Activated naive CD8-positive, alpha-beta T cell treated with anti-CD3 and anti-CD28 coated beads, Interleukin-2, amount 10 ng/mL, durations not matched to agents 7 days and 5 days (primary cell): ENCODE measurements at places on chromosomes 3 and 15. TPM values are rescaled to one million over a fixed set of nuclear protein-coding genes. Genes with fewer than 3 reads are reported as not detected.
A peak's percentile ranks its signal among the peaks of the same experiment; 100 is the strongest.

- DNase-seq = no peak
Observed at GRCh38 chr3:17181413-17181907, 296.7 kb downstream of the PLCL2 start.

ZPLD1 gene
- not detected for total RNA-seq

- DNase-seq = no peak
Observed at GRCh38 chr15:90441027-90441426, 53.0 kb downstream of the IQGAP1 start.

GRCh38 chr15:35470441-35470840 lies 75.5 kb downstream of the DPH6 start:
- DNase-seq = no peak

DNA sequence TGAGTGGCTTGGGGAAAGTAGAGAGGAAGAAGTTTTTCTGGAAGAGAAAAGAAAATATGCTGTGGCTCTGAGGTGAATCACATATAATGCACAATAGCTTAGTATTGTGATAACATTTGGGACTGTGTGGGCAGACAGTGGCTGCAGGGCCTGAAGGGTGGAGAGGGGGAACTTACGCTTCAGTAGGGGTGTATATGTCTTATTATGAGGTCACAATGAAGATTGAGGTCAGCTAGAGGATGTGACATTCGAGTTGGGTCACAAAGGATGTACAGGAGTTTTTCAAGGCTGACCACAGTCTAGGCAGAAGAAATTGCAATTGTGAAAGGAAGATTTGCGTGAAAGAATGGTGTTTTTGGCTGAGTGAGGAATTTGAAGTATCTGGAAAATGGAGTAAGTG lies 414.8 kb downstream of the LPP start:
- no peak for DNase-seq

- no peak for DNase-seq
Observed at GRCh38 chr3:194013928-194014327, 122.0 kb upstream of the HES1 start.

- no peak for DNase-seq
Observed at GRCh38 chr3:72794079-72794478, 54.2 kb downstream of the SHQ1 start.

DNA sequence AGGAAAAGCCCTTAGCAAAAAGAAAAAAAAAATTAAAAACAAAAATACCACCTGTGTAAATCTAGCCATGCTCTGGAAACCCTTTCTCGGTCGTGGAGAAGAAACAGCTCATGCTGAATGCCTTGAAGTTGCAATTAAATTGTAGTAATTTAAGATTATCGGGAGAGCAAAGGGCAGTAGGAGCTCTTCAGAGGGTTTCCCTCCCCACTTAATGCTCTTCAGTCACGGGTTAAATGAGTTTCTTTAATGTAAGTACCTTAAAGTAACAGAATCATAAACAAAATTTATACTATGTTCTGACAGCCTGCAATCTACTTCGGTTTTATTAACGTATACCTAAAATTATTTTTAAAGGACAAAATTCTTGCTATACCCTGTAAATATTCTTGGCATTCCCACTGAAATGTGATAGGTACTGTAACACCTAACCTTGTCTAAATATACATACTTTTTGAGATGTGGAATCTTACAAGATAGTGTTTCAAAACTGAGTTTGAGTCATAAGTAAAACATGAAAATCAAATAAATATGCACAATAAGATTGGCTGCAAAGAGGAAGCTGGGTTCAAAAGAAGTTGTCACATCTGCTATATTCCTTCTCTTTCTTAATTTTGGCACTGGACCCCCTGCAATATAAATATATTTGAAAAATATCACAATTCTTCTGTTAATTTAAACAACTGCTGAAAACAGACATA lies 5.3 kb downstream of the FOXP1 start:
- no peak for DNase-seq

- no peak for DNase-seq
Observed at GRCh38 chr15:60384053-60384452, 13.7 kb downstream of the ANXA2 start.

PLCH1 gene
- total RNA-seq = 5.1 TPM

GRCh38 chr3:98903099-98903498 lies 1.6 kb upstream of the DCBLD2 start:
- no peak for DNase-seq

DNA sequence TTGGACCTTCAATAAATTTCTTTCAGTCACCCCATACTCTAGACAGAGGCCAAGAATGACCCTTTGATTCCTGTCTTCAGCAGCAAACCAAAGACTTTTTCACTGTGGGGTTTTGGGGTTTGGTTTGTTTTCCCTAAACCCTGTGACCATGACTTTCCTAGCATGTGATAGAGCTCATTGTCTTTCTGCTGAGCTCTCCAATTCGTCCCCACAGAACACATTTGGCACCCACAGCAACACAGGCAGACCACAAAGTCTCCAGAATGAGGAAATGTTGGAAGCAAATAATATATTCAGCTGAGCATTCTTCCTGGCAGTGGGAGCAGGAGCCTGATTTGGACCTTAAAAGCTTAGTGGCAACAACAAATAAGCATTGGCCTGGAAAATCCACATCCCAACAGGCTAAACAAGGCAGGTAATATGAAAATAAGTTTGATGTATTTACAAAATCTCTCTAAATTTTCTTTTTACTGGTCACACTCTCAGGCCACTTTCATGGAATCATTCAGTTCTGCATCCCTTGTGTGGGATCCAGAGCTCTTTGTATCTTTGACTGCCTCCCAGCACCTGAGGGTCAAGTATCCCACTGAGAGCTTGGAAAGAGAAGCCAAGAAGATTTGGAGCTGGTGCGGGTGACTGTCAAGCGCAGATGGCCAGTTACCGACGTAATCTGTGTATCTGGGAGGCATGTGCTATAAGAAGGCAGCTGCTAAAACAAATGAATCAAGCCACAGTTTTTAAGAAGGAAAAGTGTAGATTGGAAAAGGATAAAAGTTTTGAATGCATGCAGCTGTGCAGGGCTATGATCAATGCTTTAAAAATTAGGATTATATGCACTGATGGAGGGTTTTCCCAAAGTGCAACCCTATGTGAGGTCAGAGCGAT lies 36.5 kb upstream of the CPB1 start:
- no peak for DNase-seq

GRCh38 chr3:57852896-57853295 lies 96.8 kb downstream of the SLMAP start:
- no peak for DNase-seq

- DNase-seq = no peak
Observed at GRCh38 chr15:99371180-99372103, 120.2 kb downstream of the LRRC28 start.

GRCh38 chr3:62832553-62832952 lies 42.7 kb downstream of the CADPS start:
- DNase-seq = no peak

TERC gene
- total RNA-seq = 10.9 TPM

- no peak for DNase-seq
Observed at GRCh38 chr15:74301583-74302361, 65.6 kb downstream of the CCDC33 start.

GRCh38 chr3:188287339-188287738 lies 133.4 kb downstream of the LPP start:
- no peak for DNase-seq

GRCh38 chr3:100486808-100487207 lies 5.6 kb upstream of the TMEM45A start:
- DNase-seq = no peak

DNA sequence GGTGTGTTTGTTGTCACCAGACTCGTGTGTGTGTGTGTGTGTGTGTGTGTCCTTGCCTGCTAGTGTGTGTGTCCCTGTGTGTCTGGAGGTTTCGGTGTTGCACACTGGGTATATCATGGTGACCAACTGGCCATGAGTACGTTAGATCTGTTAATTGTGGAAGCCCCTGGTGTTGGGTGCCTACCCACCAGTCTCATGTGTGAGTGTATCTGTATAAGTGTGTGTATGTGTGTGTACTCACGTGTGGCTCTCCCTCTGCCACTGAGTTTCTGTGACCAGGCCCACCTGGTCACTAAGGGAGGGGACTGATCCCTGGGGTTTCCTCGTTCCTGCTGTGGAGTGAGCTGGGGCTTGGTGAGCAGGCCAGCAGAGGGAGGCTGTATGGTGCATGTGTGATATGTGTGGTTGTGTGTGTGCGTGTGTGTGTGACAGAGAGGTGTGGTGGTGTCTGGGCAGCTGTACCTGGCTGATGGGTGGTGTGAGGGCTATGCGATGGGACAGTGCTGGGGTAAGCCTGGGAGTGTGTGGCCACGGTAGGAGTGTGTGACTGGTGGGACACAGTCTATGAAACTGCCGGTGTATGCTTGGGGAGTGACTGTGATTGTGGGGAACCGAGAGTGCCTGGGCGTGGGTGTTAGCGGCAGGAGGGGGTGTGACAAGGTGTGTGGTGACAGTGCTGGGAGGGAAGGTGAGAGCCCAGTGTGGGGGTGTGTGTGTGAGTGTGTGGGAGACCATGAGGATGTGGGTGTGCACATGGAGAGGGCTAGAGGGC lies 1.8 kb downstream of the PRKCD start:
- DNase-seq = peak; percentile 50

GRCh38 chr15:59116141-59116540 lies 11.2 kb downstream of the CCNB2 start:
- DNase-seq = no peak

HESX1 gene
- not detected for total RNA-seq

DNA sequence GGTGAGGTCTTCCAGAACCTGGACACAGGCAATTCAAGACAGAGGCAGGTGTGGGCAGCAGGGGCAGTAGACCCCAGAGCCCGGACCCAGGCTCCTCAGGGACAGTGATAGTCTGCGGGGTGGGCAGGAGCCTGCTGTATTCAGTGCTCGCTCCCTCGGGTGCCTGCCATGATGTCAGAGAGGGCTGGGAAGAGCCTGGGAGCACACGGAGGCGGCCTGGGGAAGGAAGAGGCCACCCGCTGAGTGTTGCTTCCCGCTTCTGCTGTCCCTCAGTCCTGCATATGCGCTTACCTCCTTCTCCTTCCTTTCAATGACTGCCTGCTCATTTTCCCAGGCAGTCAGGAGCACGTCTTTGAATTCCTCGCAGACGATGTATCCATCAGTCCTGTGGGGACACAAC lies 22.8 kb downstream of the TMEM43 start:
- DNase-seq = no peak

SGO1 gene
- total RNA-seq = 34.5 TPM

DNA sequence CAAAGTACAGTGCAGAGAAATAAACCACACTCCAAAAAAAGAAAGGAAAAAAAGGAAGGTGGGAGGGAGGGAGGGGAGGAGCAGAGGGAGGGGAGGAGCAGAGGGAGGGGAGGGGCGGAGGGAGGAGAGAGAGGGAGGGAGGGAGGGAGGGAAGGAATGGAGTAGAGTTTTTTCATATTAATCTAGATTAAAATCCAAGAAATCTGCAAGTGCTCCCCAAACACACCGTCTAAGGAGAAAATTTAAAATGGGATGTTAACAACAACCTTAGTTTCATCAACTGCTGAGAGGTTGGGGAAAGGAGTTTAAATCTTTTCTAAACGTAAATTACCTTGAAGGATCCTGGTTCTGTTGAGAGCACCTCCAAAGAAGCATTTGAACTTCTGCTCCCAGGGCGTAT lies 6.6 kb downstream of the FSIP1 start:
- no peak for DNase-seq

DNA sequence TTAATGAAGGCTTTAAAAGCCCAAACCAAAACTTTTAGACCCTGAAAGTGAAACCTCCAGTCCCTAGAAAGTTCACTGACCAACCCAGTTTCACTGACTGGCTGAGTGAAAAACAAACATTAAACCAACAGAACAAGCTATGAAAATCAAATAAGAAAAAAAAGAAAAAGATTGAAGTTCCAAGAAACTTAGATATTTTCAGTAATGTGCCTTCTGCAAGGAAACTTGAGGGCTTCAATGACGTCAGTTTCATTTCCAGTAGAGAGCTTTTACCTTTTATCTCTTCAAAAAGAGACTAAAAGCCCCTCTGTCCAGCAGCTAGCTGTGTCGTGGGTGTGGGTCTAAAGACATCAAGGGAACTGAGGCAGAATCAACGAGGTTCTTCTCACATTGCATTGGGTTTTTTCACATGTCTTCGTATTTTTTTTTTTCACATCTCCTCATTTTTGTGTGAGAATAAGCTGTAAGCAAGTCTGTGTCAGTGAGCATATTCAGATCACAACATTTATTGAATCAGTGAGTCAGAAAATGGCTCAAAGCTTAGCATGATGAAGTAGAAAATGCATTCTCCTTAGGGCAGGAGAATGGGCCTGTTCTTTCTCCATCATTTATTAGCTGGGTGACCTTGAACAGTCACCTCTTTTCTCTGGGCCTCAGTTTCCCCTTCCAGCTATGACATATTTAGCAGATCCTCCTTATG lies 54.8 kb upstream of the BCL6 start:
- DNase-seq = no peak

- no peak for DNase-seq
Observed at GRCh38 chr3:179196098-179196497, 47.9 kb downstream of the PIK3CA start.
